Aorta (tissue), 5 donors: ENCODE measurements at places on chromosomes 2 and 18. TPM values are rescaled to one million over a fixed set of nuclear protein-coding genes. Genes with fewer than 3 reads are reported as not detected.

DSG1 gene
- total RNA-seq: not detected

GATA6 gene
- 41.5 TPM for total RNA-seq

RNF103 gene
- total RNA-seq: 31.0 TPM

ACTG2 gene
- total RNA-seq: 416 TPM

MAIP1 gene
- 12.3 TPM for total RNA-seq

SERPINB3 gene
- total RNA-seq: not detected

ERFE gene
- total RNA-seq: 2.5 TPM

LYG2 gene
- not detected for total RNA-seq

INHBB gene
- 21.9 TPM for total RNA-seq

ASIC4 gene
- total RNA-seq: 0.42 TPM

- H3K4me1 ChIP-seq: peaks cover 7% of the 10 kb centered on the region
- no peaks in the 10 kb centered on the region for H3K27me3 ChIP-seq
- no peak overlapping the region for H3K4me3 ChIP-seq
These were observed 71.3 kb upstream of the FN1 start for GRCh38 chr2:215507136-215507535.

- no peak for DNase-seq
- H3K4me3 ChIP-seq: no peak overlapping the region
- no peaks in the 10 kb centered on the region for H3K4me1 ChIP-seq
- peaks cover 2% of the 10 kb centered on the region for H3K36me3 ChIP-seq
These were observed 379.0 kb downstream of the SETBP1 start for GRCh38 chr18:45059695-45060094.

GRCh38 chr2:26805241-26805676 lies 19.4 kb downstream of the CENPA start:
- no peaks in the 10 kb centered on the region for H3K27me3 ChIP-seq
- H3K36me3 ChIP-seq: no peaks in the 10 kb centered on the region
- H3K4me3 ChIP-seq: no peak overlapping the region

GRCh38 chr2:168515502-168515901 lies 59.4 kb downstream of the CERS6 start:
- no peaks in the 10 kb centered on the region for H3K27me3 ChIP-seq
- no peak overlapping the region for H3K4me3 ChIP-seq
- H3K36me3 ChIP-seq: no peaks in the 10 kb centered on the region

DNA sequence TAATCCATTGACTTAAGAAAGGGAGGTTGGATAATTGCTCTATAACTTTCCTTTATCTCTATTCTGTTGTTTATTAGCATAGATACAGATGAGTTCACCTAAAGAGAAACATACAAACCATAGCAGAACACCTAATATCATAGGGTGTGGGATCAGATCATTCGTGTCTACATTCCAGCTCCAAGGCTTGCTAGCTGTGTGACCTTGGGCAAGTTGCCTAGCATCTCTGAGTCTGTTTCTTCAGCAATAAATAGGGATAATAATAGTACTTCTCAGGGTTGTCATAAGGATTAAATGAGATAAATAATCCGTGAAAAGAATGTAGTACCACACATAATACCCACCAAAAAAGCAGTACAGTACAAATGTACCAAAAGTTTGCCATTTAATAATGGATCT lies 126.2 kb downstream of the PLB1 start:
- no peak overlapping the region for H3K4me3 ChIP-seq
- peak overlapping the region; percentile 88 for H3K27ac ChIP-seq
- H3K27me3 ChIP-seq: no peaks in the 10 kb centered on the region
- peaks cover 2% of the 10 kb centered on the region for H3K4me1 ChIP-seq
- no peak for DNase-seq

- no peak for DNase-seq
- no peak overlapping the region for H3K27ac ChIP-seq
- no peaks in the 10 kb centered on the region for H3K4me1 ChIP-seq
- H3K27me3 ChIP-seq: no peaks in the 10 kb centered on the region
- no peak overlapping the region for H3K4me3 ChIP-seq
- no peaks in the 10 kb centered on the region for H3K36me3 ChIP-seq
These were observed 261.6 kb upstream of the MMADHC start for GRCh38 chr2:149849136-149849535.

GRCh38 chr18:78934003-78934402 lies 45.6 kb upstream of the SALL3 start:
- no peaks in the 10 kb centered on the region for H3K27me3 ChIP-seq
- H3K27ac ChIP-seq: no peak overlapping the region
- H3K4me1 ChIP-seq: no peaks in the 10 kb centered on the region
- DNase-seq: no peak
- H3K36me3 ChIP-seq: no peaks in the 10 kb centered on the region
- no peak overlapping the region for H3K4me3 ChIP-seq

- no peak overlapping the region for H3K4me3 ChIP-seq
- H3K36me3 ChIP-seq: no peaks in the 10 kb centered on the region
- H3K27ac ChIP-seq: no peak overlapping the region
- no peak for DNase-seq
These were observed 777.0 kb downstream of the CPS1 start for GRCh38 chr2:211333377-211333776.

DNA sequence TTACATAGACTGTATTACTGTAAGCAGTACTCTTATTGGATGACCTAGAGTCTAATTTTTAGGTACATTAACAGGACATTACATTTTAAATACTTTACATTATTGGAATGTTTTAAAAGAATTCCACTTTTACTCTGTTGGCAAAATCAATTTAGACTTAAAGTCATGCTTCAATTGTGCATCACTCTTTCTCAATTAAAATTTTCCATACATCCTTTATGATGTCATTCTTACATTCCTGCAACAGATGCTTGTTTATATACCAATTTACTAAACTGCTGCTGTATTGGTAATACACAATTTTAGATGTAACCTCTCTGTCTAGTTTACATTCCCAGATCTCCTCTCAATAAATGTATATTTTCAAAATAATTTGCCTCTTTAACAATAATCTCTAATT lies 440.1 kb downstream of the ZEB2 start:
- no peak overlapping the region for H3K27ac ChIP-seq
- H3K4me3 ChIP-seq: no peak overlapping the region
- H3K27me3 ChIP-seq: no peaks in the 10 kb centered on the region
- H3K36me3 ChIP-seq: no peaks in the 10 kb centered on the region

DNA sequence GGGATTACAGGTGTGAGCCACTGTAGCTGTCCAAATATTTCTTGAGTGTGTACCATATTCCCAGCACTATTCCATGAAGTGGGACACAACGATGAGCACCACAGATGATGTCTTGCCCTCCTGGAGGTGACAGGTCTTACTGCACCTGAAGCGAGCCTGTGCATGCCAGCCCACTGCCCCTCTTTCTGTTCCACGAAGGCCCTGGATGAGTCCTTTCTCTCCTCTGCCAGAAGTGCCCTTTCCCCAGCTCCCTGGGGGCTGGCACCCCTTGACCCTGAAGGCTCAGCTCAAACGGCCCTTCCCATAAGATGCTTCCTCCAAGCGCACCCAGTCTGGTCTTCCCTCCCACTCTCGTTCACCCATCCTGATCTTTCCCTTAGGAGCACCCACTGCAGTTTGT lies 5.5 kb downstream of the ATP6V1B1 start:
- no peaks in the 10 kb centered on the region for H3K36me3 ChIP-seq
- H3K4me1 ChIP-seq: no peaks in the 10 kb centered on the region
- DNase-seq: peak; percentile 50

DNA sequence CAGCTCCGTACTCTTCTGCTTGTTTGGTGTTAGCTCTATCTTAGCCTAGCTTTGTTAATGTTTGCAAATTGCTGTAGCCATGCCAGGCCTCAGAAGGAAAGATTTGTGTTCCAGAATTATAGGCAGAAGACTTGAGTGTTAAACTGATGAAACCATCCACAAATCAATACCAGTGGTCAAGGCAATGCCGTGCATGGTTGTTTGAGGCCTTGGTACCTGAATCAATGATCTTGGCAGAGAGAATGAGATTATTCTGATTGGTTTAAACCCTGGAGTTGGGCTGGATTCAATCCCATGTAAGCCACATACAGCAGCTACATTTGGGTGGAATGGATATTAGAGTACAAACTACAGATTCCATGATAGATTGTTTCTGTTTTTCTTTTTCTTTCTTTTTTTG lies 4.9 kb downstream of the HADHB start:
- H3K27me3 ChIP-seq: no peaks in the 10 kb centered on the region
- no peaks in the 10 kb centered on the region for H3K36me3 ChIP-seq
- H3K27ac ChIP-seq: no peak overlapping the region
- H3K4me1 ChIP-seq: peaks cover 4% of the 10 kb centered on the region
- no peak overlapping the region for H3K4me3 ChIP-seq
- DNase-seq: no peak

DNA sequence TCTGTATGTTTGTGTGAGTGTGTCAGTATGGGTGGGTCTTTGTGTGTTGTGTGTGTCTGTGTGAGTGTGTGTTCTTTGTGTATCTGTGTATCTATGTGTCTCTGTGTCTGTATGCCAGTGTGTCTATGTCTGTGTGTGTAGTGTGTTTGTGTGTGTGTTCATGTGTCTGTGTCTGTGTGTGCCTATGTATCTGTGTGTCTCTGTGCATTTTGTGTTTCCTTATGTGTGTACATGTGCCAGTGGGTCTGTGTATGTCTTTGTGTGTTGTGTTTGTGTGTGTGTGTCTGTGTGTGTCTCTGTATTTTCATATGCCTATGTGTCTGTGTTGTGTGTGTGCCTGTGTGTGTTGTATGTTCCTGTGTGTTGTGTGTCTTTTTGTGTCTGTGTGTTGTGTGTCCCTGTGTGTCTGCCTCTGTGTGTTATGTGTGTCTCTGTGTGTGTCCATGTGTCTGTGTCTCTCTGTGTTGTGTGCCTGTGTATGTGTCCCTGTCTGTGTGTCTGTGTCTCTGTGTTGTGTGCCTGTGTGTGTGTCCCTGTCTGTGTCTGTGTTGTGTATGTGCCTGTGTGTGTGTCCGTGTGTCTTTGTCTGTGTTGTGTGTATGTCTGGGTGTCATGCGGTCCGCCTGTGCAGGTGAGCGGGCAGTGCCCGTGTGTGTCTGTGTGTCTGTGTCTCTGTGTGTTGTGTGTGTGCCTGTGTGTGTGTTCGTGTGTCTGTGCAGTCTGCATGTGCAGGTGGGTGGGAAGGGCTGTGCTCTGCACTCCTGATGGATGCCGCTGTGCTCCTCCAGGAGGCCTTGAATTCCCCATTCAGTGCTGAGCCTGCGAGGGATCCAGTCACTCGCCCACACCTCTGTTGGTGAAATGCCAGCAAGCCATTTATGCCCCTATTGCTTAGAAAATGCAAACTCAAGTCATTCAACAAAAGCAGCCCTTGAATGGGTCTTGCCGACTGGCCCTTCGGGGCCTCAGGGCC lies 37.4 kb downstream of the KLHL29 start:
- no peaks in the 10 kb centered on the region for H3K4me1 ChIP-seq
- no peak for DNase-seq
- no peaks in the 10 kb centered on the region for H3K27me3 ChIP-seq
- H3K27ac ChIP-seq: no peak overlapping the region
- no peaks in the 10 kb centered on the region for H3K36me3 ChIP-seq
- no peak overlapping the region for H3K4me3 ChIP-seq

- no peak overlapping the region for H3K4me3 ChIP-seq
- H3K27me3 ChIP-seq: no peaks in the 10 kb centered on the region
- no peak overlapping the region for H3K27ac ChIP-seq
- no peaks in the 10 kb centered on the region for H3K4me1 ChIP-seq
These were observed 183.8 kb downstream of the LRATD1 start for GRCh38 chr2:14816069-14817060.

GRCh38 chr2:175525975-175526374 lies 344.5 kb upstream of the ATP5MC3 start:
- H3K4me1 ChIP-seq: no peaks in the 10 kb centered on the region
- no peak overlapping the region for H3K4me3 ChIP-seq
- no peaks in the 10 kb centered on the region for H3K36me3 ChIP-seq

DNA sequence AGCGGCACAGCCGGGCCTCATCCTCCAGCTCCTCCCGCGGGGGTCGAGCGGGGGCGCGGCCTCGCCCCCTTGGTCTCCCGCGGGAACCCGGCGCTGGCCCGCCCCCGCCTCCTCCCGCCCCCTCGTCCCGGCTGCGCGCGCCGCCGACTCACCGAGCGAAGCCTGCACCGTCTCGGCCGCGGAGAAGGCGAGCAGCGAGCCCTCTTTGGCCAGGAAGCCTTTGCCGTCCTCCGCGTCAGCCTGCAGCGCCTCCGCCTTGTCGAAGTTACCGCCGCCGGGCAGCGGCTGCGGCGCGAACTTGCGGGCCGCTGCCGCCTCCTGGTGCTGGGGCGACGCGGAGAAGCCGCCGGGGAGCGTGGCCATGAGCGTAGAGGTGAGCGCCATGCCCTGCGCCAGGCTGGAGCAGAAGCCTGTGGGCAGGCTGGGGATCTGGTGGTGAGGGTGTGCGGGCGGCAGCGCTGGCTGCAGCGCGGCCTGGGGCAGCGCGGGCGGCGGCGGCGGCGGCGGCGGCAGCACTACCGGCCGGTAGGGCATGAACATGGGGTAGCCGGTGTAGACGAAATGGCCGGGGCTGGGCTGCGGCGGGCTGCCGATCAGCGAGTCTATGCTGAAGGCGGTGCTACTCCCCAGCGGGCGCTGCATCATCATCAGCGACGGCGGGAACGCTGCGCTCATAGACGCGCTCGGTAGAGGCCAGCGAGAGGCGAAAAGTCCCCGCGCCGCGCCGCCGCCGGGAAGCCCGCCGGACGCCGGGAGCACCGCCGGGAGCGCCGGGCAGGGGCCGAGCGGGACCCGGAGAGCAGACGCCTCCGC lies 683 bp downstream of the GBX2 start:
- no peaks in the 10 kb centered on the region for H3K27me3 ChIP-seq
- DNase-seq: no peak
- peak overlapping the region; percentile 23 for H3K4me3 ChIP-seq
- no peak overlapping the region for H3K27ac ChIP-seq
- no peaks in the 10 kb centered on the region for H3K36me3 ChIP-seq
- no peaks in the 10 kb centered on the region for H3K4me1 ChIP-seq

- no peak overlapping the region for H3K4me3 ChIP-seq
- DNase-seq: no peak
These were observed 1930.8 kb downstream of the SUCLG1 start for GRCh38 chr2:82528288-82528687.
